ENCODE measurements at places on chromosomes 1 and 21.

- no peak for DNase-seq
Observed at GRCh38 chr1:41024953-41025352, 3.4 kb upstream of the SLFNL1 start.

GRCh38 chr1:53763911-53764310 is 24.9 kb upstream of the GLIS1 start:
- no peak for DNase-seq

GRCh38 chr1:208228026-208228425 is 16.2 kb downstream of the PLXNA2 start:
- no peak for DNase-seq

GRCh38 chr1:244968471-244968871 is 104.1 kb upstream of the HNRNPU start:
- no peak for DNase-seq

DNA sequence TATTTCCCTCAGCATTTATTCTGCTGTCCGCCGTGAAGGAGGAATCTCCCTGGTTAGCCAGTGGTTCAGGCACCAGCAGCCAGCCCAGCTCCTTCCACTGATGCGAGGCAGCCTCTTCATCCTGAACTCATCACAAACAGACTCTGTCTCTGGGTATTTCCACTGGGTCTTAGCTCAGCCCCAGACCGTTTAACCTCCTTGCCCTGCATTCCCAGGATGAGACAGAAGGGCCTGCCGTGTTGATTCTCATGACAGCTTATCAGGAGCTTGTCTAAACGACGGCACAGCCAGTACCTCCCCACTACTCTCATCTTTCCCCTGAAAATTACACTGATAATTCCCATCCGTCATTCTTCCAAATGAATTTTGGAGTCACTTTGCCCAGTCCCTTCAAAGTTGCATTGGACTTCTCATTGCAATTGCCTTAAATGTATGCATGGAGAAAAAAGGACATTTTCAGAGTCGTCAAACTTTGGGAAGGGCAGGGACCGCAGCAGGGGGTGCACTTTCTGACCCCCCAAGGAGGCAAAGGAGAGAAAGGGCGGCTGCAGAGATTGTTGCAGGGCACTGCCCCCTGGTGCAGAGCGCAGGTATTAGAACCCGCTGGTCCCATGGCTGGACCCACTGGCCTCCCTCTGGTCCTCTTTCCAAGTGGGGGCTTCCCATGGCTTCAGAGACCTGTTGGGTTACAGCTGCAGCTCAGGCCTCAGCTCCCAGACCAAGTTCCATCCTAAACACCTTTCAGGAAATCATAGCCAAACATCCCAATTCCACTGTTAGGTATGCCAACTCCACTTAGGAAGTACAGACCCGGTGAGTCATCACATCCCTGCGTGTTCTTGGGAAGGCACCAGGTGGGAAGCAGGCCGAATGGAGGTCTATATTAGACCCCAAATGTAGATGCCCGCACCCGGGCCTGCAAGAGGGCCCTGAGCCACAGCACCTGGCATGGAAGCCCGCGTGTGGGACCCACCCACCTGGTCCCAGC is 3.7 kb upstream of the MEGF6 start:
- DNase-seq = no peak

GRCh38 chr21:46155514-46156377 is at the start of gene FTCD:
FTCD (minus strand) TSS chr21:46155579; CDS start chr21:46155523, 56 bp downstream.
- no peak for DNase-seq

GRCh38 chr1:210010161-210010560 is 72.1 kb downstream of the SYT14 start:
- no peak for DNase-seq

DNA sequence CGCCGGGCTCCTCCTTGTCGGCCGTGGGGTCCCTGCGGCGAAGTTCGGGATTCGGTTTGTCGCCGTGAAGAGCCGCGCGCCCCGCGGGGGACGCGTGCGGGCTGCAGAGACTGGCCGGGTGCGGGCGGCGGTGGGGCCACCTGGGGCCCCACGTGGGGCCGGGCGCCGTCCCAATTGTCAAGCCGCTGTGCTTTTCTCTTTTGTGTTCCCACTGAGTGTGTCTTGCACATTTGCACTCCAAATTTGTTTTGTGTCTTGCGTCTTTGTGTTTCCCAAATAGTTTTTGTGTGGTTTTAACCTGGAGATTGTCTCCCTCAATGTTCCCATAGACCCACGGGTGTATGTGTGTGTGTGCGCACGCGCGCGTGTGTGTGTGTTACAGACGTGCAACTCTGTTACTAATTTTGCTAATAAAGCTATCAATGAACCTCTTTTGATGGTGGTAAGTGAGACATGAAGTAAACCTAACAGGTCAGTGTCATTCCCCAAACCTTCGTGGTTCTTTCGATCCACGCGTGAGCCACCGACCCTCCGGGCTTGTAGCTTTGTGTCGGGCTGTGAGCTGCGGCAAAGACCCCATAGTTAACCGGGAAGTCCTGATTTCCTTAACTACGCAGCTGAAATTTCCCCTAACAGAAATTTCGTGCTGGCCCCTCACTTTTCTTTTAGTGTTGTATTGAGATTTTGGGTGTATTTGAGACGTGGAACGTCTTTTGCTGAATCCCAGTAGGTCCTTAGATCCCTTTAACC is 708 bp downstream of the PRDM2 start:
- DNase-seq = peak; percentile 6

- DNase-seq = no peak
Observed at GRCh38 chr1:230548997-230549396, 93.3 kb upstream of the COG2 start.

DNA sequence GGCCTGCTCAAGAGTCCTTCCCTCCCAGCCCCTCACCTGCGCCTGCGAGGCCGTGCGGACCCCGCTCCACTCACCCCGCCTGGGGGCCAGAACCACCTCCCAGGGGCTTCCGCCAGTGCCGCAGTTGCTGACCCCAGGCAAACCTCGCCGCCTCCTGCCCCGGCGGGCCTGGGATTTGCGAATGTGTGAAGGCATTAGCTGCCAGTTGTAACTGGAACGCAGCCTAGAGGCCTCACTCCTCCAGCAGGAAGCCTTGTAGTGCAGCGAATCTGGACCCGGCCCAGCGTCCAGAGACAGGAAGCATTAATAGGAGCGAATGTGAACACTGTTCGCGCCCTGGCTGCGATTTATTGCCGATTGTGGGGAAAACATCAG is 140.9 kb upstream of the ARHGEF16 start:
- DNase-seq = no peak

DNA sequence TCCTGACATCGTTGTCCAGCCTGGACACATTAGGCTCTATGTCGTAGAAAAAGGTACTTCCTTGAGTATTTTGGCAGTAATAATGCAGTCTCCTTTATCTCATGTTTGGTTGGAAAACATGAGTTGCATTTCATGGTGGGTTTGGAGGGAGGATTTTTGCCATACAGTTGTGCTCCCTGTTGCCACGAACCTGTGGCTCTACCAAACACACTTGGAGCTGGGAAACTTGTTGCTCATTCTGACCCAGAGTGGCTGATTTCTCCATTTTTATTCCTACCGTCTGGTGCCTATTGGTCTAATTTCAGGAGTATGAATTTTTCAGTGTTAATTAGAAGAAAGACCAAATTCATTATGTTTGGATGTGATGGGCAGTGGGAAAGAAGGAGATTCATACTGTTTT is 50.7 kb downstream of the MPZL1 start:
- no peak for DNase-seq

DNA sequence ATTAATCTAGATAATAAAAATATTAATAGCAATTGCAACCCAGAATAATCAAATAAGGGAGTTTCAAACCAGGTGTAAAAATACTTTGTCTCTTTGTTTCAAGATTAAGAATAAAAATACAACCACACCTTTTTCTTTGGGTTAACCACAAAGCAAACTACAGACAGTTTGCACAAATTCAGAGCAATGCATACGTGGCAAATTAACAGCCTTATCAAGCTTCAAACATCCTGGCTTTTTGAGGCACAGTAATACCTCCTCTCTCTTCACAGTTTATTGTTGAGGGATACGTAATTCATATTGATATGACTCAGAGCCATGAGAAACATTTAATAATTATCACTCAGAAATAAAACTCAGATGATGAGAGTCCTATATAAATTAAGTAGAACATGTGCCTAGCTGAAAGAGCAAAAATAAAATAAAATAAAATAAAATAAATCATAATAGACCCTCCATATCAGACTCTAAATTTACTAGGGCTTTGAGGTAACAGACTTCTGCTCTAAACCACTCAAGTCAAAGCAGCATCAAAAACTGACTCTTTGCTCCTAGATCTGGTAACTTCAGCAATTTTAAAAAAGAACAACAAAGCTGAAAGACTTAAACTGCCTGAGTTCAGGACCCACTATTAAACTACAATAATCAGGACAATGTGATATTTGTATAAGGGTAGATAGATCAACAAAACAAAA is 11.4 kb downstream of the EDEM3 start:
- DNase-seq = no peak

GRCh38 chr1:153100245-153100644 is 5.9 kb upstream of the SPRR2E start:
- DNase-seq = no peak

DNA sequence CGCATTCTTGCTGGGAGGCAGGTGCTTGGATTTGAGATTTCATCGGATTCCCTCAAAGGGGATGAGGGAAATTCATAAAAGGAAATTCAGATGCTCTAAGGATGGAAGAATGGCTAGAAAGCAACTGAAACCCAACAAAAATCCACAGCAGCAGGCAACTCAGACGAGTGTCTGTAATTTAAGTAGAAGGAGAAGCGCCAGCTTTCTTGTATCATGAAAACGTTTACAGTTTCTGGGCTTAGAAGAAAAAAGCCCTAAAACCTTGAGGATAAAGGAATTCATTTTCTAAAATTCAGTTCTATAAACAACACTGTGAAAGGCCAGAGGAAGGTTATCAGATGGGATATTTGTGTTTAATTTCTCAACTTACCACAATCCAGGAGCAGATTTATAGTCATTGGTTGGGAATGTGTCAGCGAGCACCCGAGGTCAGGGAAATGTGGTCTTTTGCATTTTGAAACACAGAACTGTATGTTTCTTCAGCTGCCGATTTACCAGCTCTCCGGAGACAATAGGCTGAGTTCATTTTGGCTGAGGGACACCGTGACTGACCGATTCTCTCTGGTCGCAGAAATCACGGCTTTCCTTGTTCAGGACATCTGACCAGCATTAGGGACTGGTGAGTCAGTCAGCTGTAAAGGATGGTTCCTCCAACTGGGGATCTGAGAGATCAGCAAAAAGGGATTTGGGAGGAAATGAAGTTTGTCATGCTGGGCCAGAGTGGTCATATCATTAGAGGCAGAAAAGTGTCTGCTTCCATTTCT is 111.6 kb upstream of the ERRFI1 start:
- peak; percentile 69 for DNase-seq

GRCh38 chr1:32273391-32274208 is 18.3 kb upstream of the HDAC1 start:
- DNase-seq = peak; percentile 49

GRCh38 chr1:119647734-119648619 is at the start of gene ZNF697:
ZNF697 (minus strand) TSS chr1:119648266; CDS start chr1:119626100, 22,166 bp downstream.
- peak; percentile 86 for DNase-seq

- DNase-seq = no peak
Observed at GRCh38 chr1:6144647-6145395, 35.3 kb downstream of the CHD5 start.

DNA sequence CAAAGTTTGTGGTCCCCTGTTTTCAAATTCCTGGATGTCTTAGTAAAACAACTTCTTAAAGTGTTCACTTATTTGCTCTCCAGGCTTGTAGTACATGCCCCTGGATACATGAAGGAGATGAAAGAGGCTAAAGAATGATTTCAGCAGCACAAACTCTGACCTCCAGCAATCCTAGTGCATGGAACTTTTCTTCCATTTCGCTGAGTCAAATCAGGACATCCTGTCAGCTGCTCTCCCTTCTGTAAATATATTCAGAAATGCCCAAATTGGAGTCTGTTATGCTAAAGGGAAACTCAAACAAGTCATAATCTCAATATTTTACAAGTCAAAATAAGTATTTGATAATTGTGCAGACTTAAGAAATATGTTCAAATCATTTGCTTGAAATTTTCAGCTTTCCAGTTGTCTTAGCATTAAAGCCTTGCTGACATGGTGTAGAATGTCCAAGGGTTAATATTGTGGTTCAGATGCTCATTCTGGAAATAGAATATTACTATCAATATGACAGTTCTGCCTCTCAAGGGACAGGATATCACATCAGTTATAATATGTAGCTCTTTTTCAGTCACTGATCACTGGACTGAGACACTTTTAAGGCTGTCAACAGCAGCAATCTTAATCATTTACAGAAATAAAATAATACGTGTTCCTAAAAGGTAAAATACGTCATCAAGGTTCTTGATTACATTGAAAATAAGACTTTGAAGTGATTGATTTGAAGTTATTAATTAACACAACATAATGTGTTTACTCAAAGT is 1157.3 kb downstream of the PLA2G4A start:
- no peak for DNase-seq

- peak; percentile 75 for DNase-seq
Observed at GRCh38 chr1:8004803-8005573, 21.1 kb downstream of the ERRFI1 start.

DNA sequence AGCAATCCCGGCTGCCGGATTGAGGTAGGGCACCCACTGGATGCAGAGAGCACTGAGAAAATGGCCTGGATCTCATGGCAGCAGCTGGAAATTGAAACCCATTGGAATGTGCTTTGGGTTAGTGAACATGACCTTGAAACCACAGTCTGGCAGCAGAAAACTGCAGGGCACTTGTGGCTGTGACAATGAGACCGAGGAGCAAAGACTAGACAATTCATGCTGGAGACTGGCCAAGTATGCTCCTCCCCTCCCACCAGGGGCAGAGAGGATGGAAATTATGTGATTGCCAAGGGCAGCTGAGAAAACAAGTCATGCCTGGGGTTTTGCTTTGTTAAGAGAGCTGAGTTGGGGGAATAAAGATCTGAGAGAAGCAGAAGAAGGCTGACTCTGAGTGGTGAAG is 60.7 kb downstream of the ZNF697 start:
- DNase-seq = no peak

DNA sequence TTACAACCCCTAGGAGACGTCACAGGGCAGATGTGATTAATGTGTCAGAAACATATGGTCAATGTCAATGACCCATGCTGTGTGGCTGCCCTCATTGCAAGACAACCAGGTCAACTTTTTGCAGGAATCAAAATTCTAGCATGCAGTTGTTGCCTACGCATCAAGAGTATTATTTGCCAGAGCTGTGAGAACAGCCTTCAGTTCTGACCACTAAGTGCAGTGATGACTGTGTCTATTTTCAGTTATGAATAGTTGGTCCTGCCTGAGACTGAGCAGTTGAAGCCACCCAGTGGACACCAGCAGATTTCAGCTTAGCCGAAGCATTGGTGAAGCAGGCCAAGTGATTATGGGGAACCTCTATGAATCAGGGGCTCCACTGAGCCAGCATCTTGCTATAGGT is 47.3 kb downstream of the LYPLAL1 start:
- no peak for DNase-seq

GRCh38 chr1:199976496-199977144 is 50.9 kb upstream of the NR5A2 start:
- no peak for DNase-seq

GRCh38 chr1:175274368-175274767 is 81.8 kb upstream of the KIAA0040 start:
- DNase-seq = no peak

GRCh38 chr1:6491966-6492365 is 499 bp upstream of the PLEKHG5 start:
- no peak for DNase-seq
